Fibroblast of skin of back (primary cell): ENCODE measurements at places on chromosomes 5 and 9.

DNA sequence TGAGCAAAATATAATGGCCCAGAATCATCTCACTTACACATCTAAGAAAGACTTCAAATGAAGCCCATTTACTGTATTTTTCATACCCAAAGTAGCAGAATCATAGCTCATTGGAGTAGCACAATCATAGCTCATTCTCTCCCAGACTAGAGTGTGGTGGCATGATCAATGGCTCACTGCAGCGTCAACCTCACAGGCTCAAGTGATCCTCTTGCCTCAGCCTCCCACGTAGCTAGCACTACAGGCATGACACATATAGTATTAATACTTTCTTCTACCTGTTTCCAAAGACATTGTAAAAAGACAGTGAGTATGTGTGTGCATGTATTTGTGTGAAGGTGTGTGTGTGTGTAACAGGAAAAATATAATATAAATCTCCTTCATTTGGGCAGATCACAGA is 1247.9 kb upstream of the ACO1 start:
- DNase-seq = no peak

GRCh38 chr9:108775901-108776306 is 79.9 kb downstream of the ACTL7B start:
- no peak for DNase-seq

- no peak for DNase-seq
Measured at GRCh38 chr5:134445856-134446818, 34.5 kb upstream of the CDKN2AIPNL start.

DNA sequence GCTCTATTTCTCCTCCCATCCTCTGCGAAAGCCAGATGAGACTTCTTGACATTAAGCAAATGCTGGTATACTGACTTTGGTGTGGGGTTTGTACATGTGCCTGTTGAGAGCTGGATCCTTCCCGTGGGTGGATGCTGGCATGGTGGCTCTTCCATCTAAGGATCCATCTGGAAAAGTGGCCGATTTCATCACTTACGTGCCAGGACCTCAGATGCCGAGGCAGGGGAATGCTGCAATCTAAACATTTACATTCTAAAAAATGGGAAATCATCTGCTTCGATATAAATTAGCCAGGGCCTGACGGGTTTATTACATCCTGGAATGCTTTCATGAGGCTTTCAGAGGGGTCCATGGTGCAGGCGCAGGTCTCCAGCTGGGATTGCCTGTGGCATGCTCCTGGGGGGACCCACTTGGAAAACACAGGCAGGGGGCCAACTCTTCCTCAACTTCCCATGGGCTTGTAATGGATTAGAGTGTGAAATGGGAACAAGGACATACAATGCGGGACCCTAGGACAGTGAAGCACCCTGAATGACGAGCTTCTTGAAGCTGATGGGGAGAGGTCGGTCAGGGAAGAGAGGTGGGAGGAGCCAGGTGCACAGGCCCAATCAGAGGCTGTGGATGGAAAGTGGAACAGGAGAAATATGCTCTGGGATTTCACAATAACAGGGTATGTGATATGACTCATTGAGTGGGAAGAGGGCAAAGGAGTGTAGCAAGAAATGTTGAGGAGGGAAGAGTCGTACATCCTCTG is 105.5 kb upstream of the PITX1 start:
- DNase-seq = peak; percentile 66

- DNase-seq = no peak
Measured at GRCh38 chr5:93422652-93423280, 158.3 kb downstream of the NR2F1-AS1 start.

DNA sequence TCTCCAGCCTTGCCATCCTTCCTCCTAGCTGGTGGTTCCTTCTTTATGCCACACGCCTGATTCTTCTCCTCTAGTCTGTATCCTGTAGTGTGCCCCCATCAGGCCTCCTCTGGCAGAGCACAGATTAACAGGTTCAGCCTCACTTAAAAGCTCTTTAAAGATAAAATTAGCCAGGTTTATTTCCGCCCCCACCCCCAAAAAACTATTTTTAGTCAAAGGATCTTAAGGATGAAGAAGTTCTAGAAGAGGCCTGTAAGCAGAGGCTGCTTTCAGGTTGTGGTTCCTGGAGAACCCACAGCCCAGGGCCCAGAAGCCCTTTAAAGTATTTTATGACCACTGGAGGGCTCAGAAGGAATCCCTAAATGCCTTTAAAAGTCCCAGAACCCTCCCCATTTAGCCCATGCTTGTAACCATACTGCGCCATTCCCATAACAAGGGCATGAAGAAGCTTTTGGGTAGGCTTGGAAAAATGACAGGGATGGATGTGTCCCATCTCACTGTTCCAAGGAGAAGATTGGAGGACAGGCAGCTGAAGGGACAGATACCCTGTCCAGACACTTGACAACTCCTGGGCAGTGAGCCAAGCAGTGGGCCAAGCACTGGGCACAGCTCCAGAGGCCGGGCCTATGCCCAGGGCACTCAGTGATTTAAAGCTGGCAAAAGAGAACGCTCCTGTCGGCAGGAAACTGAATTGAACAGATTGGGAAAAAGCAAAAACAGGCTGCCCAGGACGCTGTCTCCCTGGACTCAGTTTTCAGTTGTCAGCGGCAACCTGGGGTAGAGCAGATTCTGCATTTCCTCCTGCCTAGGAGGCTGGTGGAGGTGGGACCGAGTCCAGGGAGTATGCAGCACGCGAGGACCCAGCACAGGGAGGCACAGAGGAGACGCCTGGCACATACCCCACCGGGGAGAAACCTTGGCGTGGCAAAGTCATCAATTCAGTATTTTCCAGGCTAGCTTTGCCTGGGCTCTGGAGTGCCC is 106.3 kb upstream of the SSBP2 start:
- no peak for DNase-seq

- DNase-seq = no peak
Measured at GRCh38 chr9:34170237-34170991, 8.4 kb upstream of the UBAP1 start.

DNA sequence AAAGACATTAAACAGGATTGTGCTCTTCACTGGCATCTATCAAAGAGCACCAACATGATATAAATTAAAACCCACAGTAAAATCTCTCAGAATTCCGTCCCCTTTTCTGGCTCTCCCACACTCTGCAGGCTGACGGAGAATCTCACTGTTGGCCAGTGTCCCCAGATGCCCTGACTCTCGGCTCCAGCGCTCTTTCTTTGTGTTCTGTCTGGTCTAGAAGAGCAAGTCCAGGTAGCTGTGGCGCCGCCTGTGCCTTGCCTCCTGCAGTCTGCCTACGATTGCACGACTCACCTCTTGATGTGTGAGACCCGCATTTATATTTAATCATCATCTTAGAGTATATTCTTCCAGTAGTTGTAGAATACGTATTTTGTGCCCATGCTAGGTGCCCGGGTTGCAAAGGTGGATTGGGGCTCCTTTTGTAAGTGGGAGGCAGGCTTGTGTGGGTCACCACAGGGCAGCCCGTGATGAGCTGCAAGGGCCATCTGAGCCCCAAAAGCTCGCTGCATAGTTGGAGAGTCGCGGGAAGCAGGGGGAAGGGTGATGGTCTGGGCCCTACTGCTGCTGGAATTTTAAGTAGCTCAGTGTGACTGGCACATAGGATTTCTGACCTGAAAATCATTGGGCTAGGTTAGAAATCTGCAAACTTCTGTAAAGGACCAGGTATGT is 55.6 kb downstream of the EHMT1 start:
- no peak for DNase-seq

DNA sequence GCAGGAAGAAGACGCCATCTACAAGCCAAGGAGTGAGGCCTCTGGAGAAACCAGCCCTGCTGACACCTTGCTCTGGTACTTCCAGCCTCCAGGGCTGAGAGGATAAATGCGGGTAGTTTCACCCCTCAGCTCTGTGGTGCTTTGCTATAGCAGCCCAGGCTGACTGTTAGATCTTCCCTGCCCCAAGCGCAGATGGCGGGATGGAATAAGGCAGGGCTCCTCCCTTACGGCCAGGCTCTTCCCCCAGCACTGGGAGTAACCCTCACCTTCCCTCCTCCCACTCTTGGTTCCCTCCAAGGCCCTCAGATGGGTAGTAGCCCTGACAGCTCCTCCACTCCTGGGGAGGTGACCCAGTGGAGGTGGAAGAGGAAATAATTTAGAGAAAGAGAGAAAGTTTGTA is 285.1 kb downstream of the GADD45G start:
- no peak for DNase-seq

DNA sequence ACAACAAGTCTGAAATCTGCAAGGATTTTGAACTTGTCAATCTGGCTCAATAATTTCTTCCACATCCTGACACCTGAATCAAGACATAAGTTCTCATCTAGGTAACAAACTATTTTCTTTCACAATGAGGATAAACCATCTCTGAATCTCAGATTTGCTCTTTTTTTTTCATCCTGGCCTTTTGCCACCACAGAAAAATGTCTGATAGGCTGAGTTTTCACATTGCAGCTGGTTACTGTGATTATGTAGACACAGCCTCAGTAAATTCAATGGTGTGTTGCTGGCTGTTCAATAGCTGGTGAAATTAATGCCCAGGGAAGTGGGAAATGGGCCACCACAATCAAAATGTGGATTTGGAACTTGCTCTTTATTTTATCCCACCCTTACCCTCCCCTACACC is 2.8 kb upstream of the ADRA1B start:
- DNase-seq = no peak

DNA sequence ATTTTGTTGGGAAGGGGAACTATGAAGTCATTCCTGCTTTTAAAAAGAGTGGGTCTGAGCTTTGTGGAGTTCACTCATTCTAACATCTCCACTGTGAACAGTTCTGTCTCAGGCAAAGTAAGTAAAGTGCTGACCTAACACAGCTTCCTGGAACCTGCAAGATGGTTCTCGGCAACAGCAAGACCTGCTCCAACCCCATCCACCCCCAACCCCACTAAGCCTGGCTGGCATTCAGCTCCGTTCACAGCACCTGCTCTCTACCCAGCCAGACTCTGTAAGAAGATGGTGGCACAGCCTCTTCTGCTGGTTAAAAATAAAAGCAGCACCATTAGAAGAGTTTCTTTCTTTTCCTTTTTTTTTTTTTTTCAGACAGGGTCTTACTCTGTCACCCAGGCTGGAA is 42.0 kb downstream of the EPB41L4B start:
- DNase-seq = no peak

DNA sequence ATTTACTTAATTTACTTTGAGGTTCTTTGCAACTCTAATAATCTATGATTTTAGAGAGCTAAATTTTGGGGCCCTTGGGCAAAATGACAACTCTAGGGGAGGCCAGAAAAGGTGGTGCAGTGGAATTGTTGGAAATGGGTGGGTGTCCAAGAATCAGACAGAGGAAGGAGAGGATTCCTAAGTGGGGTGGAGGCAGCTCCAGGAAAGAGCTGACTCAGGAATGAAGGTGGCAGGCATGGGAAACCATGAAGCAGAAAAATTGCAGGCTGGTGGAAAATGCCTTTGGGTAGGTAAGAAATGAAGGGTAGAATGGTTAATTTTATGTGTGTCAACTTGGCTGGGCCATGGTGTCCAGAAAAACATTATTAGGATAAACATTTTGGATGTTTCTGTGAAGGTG is 248.5 kb upstream of the TUT7 start:
- no peak for DNase-seq

GRCh38 chr5:120512068-120512467 is 48.0 kb downstream of the PRR16 start:
- DNase-seq = peak; percentile 22

DNA sequence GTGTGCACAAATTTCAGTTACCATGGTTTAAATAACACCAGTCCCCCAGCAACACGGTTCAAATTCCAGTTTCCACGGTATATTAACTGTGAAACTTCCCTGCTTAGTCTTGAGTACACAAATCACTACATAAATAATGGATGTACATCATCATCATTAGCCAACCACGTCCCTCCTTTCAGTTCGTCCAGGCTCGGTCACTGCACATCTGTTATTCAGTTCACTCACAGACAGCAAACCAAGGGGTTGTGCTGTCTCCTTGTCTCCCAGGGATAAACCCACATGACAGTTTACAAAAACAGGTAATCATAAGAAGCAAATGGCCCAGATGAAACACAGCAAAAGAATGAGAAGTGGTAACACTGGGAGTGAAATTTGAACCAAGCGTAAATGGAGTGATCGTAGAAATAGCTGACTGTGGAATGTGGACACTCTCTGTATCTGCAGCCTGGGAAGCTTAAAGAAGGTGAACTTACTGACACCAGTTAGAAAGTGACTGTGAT is 61.0 kb upstream of the RAD23B start:
- DNase-seq = peak; percentile 21

- peak; percentile 31 for DNase-seq
Measured at GRCh38 chr5:170220191-170220590, 12.6 kb upstream of the C5orf58 start.

DNA sequence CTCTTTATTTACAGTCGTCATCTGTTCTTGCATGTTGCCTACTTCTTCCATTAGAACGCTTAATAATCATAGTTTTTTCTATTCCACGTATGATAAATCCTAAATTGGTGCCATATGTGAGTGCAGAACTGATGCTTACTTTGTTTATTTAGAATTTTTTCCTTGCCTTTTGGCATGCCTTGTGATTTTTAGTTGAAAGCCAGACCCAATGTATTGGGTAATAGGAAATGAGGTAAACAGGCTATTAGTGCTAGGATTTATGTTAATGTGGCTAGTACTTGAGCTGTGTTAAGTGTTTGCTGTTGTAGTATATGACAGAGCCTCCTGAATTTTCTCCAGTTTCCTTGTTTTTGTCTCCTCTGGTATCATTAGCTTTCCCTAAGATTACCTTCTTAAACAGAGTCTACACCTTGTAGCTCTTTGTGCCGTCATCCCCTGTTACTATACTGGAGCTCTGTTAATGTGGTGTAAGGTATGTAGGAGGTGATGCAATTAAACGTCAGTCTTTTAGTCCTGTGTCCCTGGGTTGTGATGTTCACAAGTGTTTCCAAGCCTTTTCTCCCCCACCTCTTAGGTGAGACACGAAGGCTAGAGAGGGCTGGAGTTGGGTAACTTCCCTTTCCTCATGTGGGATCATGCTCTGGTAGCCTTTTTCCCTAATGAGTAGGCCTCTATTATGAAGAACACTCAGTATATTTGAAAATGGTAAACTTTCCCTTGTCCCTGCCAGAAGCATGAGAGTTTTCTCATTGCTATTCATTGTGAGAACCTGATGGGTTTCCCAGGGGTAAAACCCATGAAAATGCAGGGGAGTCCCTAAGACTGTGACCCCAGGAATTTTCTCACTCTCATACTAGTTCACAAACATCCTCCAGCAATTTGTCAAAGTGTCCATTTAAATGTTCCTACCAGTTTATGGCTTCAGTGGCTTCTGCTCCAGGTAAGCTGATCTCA is 21.2 kb downstream of the SPATA31D3 start:
- DNase-seq = no peak

- DNase-seq = no peak
Measured at GRCh38 chr5:133332439-133333024, 279.8 kb downstream of the FSTL4 start.
